ENCODE measurements at places on chromosomes 11 and 22. TPM values are rescaled to one million over a fixed set of nuclear protein-coding genes. Genes with fewer than 3 reads are reported as not detected.
A peak's percentile ranks its signal among the peaks of the same experiment; 100 is the strongest.

- no peak for DNase-seq
- peaks cover 6% of the 10 kb centered on the region for H3K36me3 ChIP-seq
- no peaks in the 10 kb centered on the region for H3K27me3 ChIP-seq
- H3K4me3 ChIP-seq, result no peak overlapping the region
- H3K27ac ChIP-seq, result no peak overlapping the region
These were observed 409.2 kb downstream of the TBC1D22A start for GRCh38 chr22:47171441-47172221.

GRCh38 chr11:78886616-78887015 lies 312.0 kb upstream of the NARS2 start:
- no peaks in the 10 kb centered on the region for H3K4me1 ChIP-seq
- H3K36me3 ChIP-seq, result no peaks in the 10 kb centered on the region
- no peak overlapping the region for H3K4me3 ChIP-seq
- H3K27ac ChIP-seq, result no peak overlapping the region
- no peaks in the 10 kb centered on the region for H3K27me3 ChIP-seq

DNA sequence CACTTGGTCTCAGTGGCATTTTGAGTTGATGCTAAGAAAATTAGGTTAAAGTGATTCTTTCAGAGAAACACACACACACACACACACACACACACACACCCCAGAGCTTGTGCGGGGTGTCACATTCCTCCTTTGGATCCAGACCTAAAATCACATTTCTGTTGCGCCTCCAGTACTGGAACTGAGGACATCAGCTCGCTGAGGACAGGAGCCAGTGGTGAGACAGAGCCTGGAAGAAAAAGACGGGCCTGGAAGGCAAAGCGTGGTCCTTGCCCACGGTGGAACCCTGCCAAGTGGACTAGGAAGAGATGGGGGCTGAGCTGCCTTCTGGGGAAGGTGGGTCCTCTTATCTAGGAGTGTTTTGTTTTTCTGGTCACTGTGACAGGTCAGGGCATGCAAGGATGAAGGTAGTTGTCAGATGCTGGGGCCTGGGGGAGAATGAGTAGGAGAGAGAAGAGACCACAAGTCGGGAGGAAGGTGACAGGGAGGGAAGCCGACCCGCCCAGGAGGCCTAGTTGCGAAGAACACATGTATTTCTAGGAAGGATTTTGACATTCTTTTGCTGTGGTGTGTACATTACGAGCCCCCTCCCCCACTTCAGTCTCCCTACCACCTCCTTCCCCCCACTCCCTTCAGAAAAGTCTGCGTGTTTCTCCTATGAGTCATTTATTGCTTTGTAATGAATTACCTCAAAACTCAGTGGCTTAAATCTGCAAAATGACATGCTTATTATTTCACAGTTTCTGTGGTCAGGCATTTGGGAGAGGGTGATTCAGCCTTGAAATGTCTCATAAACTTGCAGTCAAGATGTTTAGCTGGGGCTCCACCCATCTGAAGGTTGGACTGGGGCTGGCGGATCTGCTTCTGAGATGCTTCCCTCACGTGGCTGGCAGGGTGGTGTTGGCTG lies 4.8 kb upstream of the ELFN2 start:
- H3K4me3 ChIP-seq, result no peak overlapping the region
- no peaks in the 10 kb centered on the region for H3K36me3 ChIP-seq
- H3K27me3 ChIP-seq, result peaks cover 3% of the 10 kb centered on the region
- H3K4me1 ChIP-seq, result no peaks in the 10 kb centered on the region
- DNase-seq, result peak; percentile 35
- peak overlapping the region; percentile 28 for H3K27ac ChIP-seq

- no peak for DNase-seq
- H3K4me3 ChIP-seq, result no peak overlapping the region
- H3K4me1 ChIP-seq, result no peaks in the 10 kb centered on the region
These were observed 20.2 kb downstream of the NADSYN1 start for GRCh38 chr11:71472941-71473792.

- H3K36me3 ChIP-seq, result no peaks in the 10 kb centered on the region
- no peak for DNase-seq
These were observed 112.6 kb downstream of the APOL5 start for GRCh38 chr22:35830305-35830704.

- peak; percentile 78 for DNase-seq
- no peaks in the 10 kb centered on the region for H3K27me3 ChIP-seq
- H3K36me3 ChIP-seq, result no peaks in the 10 kb centered on the region
- no peak overlapping the region for H3K4me3 ChIP-seq
- H3K27ac ChIP-seq, result no peak overlapping the region
- no peaks in the 10 kb centered on the region for H3K4me1 ChIP-seq
These were observed 68.1 kb downstream of the CSTPP1 start for GRCh38 chr11:47004595-47005033.

- H3K36me3 ChIP-seq, result no peaks in the 10 kb centered on the region
These were observed 103.7 kb downstream of the GAB2 start for GRCh38 chr11:78313898-78314297.

GRCh38 chr22:25762147-25762546 lies 20.2 kb downstream of the MYO18B start:
- H3K4me3 ChIP-seq, result no peak overlapping the region
- no peaks in the 10 kb centered on the region for H3K27me3 ChIP-seq
- H3K4me1 ChIP-seq, result no peaks in the 10 kb centered on the region
- no peak overlapping the region for H3K27ac ChIP-seq
- no peaks in the 10 kb centered on the region for H3K36me3 ChIP-seq

- DNase-seq, result no peak
- H3K4me3 ChIP-seq, result no peak overlapping the region
- no peak overlapping the region for H3K27ac ChIP-seq
- no peaks in the 10 kb centered on the region for H3K36me3 ChIP-seq
These were observed 63.0 kb downstream of the SGSM1 start for GRCh38 chr22:24868979-24869378.

DNA sequence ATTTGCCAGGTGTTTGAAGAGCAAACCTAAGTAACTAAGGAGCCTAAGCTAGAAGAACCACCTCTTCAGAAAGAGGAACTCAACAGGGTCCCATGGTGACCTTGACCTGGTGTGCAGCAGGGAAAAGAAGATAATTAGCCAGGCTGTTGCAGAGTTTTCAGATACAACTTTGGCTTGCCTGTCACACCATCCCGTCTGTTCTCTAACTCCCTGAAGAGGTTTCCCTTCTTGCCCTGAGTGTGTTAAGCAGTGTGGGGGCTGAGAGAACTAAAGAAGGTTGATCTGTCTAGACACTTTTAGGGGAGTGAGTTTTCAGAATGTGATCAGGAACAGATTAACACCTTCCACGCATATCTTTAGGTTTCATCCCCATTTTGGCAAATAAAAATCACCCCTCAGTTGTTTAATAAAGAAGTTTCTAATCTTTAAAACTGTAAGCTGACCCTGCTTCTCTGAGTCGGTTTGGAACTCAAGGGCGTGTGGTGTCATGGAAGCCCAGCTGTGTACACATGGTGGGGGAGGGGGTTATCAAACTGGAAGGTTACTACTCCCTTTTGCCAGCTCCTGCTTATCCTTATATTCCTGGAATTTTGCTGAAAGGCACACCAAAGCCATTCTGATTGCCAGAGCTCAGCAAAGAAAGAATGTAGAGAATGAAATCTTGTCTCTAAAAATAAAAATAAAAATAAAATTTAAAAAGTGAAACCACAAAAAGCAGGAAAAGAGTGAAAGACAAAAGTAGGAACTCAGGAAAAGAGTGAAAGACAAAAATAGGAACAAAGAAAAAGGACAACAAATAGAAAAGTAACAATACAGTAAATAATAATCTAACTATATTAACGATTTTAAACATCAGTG lies 70.2 kb downstream of the DBX1 start:
- no peak overlapping the region for H3K27ac ChIP-seq
- no peak overlapping the region for H3K4me3 ChIP-seq
- no peaks in the 10 kb centered on the region for H3K27me3 ChIP-seq
- H3K36me3 ChIP-seq, result peaks cover 4% of the 10 kb centered on the region
- H3K4me1 ChIP-seq, result no peaks in the 10 kb centered on the region
- DNase-seq, result peak; percentile 53

DNA sequence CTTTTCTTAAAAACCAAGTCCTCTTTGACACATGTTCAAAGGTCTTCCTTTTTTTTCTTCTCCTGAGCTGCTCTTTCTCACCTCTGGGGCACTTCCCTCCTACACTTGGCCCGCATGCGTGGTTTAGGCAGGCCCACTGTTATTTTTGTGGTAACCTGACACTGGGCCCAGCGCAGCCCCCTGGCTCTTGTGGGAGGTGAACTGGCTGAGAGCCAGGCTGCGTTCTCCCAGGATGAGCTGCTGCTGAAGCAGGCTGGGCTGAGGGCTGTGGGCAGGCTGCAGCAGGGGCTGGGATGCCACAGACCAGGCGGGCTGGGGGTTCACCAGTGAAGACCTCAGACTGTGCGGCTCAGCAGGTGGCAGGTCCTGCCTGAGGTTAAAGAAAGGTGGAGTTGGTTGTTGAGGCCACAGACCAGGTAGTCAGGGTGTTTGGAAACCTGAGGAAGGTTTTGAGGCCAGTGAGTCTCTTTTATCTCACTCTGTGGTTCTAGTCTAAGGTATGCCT lies 72.4 kb downstream of the TEAD1 start:
- no peaks in the 10 kb centered on the region for H3K36me3 ChIP-seq
- H3K4me3 ChIP-seq, result no peak overlapping the region
- H3K27ac ChIP-seq, result no peak overlapping the region
- H3K27me3 ChIP-seq, result no peaks in the 10 kb centered on the region
- H3K4me1 ChIP-seq, result peaks cover 15% of the 10 kb centered on the region
- peak; percentile 96 for DNase-seq

DNA sequence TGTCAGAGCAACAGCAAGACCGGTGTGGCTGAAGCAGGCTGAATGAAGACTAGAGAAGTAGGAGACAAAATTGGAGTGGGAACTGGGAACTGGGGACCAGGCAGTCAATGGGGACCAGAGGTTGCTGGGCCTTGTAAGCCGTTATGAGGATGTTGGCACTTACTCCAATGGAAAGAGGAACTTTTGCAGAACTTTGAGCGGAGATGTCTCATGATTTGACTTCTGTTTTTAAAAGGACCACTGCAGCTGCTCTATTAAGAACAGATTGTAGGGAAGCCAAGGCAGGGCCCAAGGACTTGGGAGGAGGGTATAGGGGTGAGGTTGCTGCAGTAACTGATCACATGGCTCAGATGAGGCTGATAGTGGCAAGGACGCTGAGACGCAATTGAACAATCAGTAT lies 34.2 kb downstream of the IL18 start:
- no peaks in the 10 kb centered on the region for H3K36me3 ChIP-seq
- H3K27ac ChIP-seq, result no peak overlapping the region
- H3K4me1 ChIP-seq, result no peaks in the 10 kb centered on the region
- DNase-seq, result no peak
- H3K4me3 ChIP-seq, result no peak overlapping the region

- no peak for DNase-seq
- H3K4me1 ChIP-seq, result no peaks in the 10 kb centered on the region
- H3K27me3 ChIP-seq, result no peaks in the 10 kb centered on the region
- H3K4me3 ChIP-seq, result no peak overlapping the region
- H3K36me3 ChIP-seq, result no peaks in the 10 kb centered on the region
These were observed 464.6 kb downstream of the JRKL start for GRCh38 chr11:96854425-96854824.

- no peaks in the 10 kb centered on the region for H3K4me1 ChIP-seq
- DNase-seq, result peak; percentile 62
- H3K4me3 ChIP-seq, result no peak within 1 kb of the TSS
- no peak within 1 kb of the TSS for H3K27ac ChIP-seq
- H3K27me3 ChIP-seq, result peaks cover 9% of the 10 kb centered on the region
These were observed at the start of gene CHST1 for GRCh38 chr11:45665206-45665932. TSS of gene CHST1 (minus strand) at chr11:45665622. CDS start at chr11:45650923, 14,699 bp downstream.

DNA sequence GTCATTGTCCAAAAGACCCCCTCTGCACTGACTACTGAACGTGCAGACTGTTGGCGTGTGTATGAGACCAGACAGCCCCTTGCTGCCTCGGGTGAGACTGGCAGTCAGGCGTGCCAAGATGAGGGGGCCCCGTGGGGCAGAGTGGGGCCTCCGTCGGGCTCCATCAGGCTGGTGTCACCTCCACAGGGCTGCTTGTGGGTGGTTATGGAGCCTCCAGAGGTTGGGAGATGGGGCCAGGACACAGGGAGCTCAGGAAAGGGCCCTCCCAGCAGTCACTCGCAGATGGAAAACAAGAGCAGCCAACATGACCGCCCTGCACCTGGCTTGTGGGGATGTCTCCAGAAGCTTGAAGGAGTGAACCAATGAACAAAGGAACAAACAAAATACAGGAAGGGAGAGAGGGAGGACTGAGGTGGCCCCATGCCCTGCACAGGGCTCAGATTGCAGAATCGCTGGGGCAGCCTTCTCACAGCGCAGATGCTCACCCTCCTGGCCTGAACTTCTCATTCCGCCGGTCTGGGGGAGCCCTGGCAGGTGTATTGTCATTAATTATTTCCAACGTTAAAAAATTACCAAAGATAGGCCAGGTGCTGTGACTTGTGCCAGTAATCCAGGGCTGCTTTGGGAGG lies 5.5 kb upstream of the PHLDA2 start:
- H3K27ac ChIP-seq, result no peak overlapping the region
- H3K4me3 ChIP-seq, result no peak overlapping the region
- no peaks in the 10 kb centered on the region for H3K36me3 ChIP-seq
- H3K4me1 ChIP-seq, result no peaks in the 10 kb centered on the region
- no peak for DNase-seq

DNA sequence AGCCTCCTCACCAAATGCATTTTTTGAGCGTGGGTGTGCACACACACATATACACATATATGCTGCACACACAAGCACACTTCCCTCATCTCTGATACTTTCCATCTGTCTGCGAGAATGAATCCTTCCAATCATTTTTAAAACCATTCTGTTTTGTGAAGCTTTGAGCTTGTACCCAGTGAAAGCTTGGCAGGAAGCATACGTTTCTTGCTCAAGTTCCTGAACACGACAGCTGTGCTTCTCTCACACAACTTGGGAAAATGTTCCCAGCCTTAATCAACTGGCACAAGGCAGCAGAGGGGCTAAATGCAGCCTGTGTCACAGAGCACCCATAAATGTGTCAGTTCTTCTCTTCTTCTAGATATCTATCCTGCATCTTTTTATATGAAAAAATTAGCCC lies 524.0 kb upstream of the KIRREL3 start:
- no peak for DNase-seq
- H3K4me1 ChIP-seq, result no peaks in the 10 kb centered on the region
- no peak overlapping the region for H3K4me3 ChIP-seq
- no peaks in the 10 kb centered on the region for H3K27me3 ChIP-seq
- no peak overlapping the region for H3K27ac ChIP-seq

DNA sequence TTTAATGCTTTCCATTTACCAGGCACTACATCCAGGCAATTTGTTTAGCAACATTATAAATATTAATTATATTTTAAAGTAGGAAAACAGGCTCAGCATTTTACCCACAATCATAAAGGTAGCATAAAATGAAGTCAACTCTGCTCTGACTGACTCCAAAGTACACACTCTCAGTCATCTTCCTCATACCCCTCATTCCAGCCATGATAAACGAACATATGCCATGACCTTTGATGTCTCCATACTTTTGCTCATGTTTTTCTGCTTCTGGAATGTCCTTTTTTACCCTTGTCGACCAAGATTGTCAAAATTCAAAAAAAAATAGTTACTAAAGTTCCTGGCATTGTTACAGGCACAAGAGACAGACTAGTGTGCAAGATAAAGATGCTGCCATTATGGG lies 77.7 kb upstream of the SOX6 start:
- DNase-seq, result no peak
- H3K4me3 ChIP-seq, result no peak overlapping the region
- H3K4me1 ChIP-seq, result no peaks in the 10 kb centered on the region
- H3K27ac ChIP-seq, result no peak overlapping the region
- no peaks in the 10 kb centered on the region for H3K27me3 ChIP-seq

SYT9 gene
- 1.5 TPM for total RNA-seq

TPP1 gene
- total RNA-seq, result 84.2 TPM

RIMBP3C gene
- 0.22 TPM for total RNA-seq

SLC22A6 gene
- 2.4 TPM for total RNA-seq

TMEM45B gene
- total RNA-seq, result 17.7 TPM

SOX10 gene
- total RNA-seq, result 1.5 TPM

SCN3B gene
- 2.8 TPM for total RNA-seq

KCNJ4 gene
- 0.13 TPM for total RNA-seq

TMEM151A gene
- total RNA-seq, result 0.19 TPM
